NCI-H1694 treated with DMSO at 0.1 percent for 48 hours (cell line): ENCODE measurements at places on chromosomes 7 and 10.
A peak's percentile ranks its signal among the peaks of the same experiment; 100 is the strongest.

- DNase-seq: peak; percentile 65
Measured at GRCh38 chr7:1735262-1735661, 65.2 kb downstream of the ELFN1 start.

GRCh38 chr10:90644165-90644564 lies 213.7 kb downstream of the HTR7 start:
- no peak for DNase-seq

DNA sequence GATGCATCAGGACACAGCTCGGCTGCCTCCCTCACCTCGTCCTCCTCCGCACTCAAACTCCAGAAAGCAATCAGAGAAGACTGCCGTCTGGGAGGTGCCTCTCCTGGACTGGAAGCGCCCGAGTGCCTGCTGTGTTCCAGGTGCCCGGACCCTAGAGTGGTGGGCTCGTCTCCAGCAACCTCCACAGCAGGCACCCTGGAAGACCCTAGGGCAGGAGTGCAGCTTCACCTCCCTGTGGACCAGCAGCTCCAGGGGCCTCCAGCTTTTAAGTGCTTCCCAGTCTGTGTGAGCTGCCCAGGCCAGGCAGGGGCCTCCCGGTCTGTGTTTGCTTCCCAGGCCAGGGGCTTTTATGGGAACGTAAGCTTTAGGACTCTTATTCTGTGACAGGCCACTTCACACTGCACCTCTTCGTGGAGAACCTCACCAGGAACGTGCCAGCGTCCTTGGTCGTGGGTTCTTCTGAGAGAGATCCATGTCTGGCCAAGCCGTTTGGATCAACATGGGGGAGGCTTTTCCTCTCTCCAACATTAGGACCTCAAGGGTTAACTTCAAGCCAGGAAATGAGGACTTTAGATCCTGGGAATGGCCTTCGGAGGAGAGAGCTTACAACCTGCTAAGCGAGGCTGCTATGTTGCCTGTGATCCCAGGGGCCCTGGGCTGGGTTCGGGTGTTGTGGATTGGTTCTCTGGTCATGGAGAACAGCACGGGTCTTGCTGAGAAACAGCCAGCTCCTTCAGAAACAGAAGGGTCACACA lies 5.9 kb upstream of the PWWP2B start:
- DNase-seq: no peak

- no peak for DNase-seq
Measured at GRCh38 chr10:79285315-79286197, 61.7 kb upstream of the PPIF start.

- DNase-seq: no peak
Measured at GRCh38 chr7:154910125-154910524, 92.8 kb downstream of the PAXIP1 start.

DNA sequence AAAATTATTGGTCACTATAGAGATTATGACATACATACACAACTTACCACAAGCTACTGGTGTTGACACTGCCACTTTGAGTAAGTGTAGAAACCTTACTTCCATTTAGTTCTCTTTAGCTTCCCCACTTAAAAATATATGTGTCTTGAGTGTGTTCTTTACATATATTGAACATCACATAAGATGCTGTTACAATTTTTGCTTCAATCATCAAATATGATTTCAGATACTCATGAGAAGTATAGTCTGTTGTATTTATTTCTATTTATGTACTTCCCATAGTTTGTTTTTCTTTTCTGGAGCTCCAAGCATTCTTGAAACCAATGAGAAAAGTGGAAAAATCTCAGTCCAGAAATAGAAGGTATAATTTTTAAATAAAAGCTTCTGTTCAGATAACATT lies 102.7 kb upstream of the SDK1 start:
- no peak for DNase-seq
